ENCODE measurements at places on chromosomes 11 and 22.

- DNase-seq = no peak
Observed at GRCh38 chr11:67260406-67260805, 5.9 kb upstream of the GRK2 start.

GRCh38 chr22:30861131-30861530 is 107.4 kb downstream of the MORC2 start:
- no peak for DNase-seq

GRCh38 chr11:1162491-1163311 is 4.9 kb downstream of the MUC5AC start:
- no peak for DNase-seq

DNA sequence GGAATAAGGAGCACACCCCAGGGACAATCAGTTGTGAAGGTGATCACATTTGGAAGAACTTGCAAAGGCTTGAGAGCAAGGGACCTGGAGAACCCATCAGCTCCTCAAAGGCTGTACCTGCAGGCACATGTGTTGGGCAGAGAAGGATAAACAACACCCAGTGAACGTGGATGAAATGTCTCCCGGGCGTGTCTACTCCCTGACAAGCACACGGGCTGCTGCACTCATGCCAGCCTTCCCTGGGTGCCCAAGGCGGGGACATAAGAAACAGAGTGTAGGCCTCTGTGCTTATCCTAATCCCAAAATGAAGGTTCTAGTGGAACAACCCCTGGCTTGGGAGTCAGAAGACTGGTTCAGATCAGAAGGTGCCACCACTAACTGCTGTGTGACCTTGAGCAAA is 46.7 kb downstream of the DSCAML1 start:
- no peak for DNase-seq

DNA sequence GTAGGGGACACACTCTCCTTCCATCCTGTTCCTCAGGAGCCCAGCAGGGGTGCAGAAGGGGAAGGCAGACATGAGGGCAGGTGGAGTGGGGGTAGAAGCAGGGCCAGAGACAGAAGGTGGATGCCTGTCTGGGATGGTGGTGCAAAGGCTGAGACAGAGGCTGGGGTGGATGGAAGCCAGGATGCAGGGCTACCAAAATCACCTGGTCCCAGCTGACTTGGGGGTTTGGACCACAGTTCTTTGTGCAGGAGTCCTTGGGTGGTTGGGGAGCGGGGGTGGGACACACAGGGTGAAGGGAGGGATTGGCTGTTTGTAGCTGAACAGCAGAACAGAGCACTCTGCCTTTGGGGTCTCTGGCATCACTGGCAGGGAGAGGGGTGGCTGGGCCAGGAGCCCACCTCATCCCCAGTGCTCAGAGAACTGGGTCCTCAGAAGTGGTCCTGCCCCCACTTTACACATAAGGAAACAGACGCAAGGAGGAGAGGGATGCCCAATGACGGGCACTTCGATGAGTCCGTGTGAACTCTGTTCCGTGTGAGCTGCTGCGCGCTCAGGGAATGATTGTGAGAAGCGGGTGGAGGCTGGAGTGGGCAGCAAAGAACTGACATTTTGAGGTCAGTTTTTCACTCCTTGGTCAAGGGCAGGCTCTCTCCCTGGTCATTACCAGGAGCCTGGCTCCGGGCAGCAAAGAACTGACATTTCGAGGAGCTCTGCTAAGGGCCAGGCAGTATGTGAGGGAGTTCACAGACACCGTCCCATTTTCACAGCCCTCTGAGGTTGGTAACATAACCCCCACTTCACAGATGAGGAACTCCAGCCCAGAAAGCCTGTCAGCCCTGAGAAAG is 1.9 kb downstream of the TAGLN start:
- DNase-seq = no peak
